Ovary (tissue), 10 donors: ENCODE measurements at places on chromosomes 4 and X. TPM values are rescaled to one million over a fixed set of nuclear protein-coding genes. Genes with fewer than 3 reads are reported as not detected.

CHIC1 gene
- total RNA-seq: 12.9 TPM

GRCh38 chr4:88812420-88812819 lies 114.8 kb upstream of the NAP1L5 start:
- peaks cover 9% of the 10 kb centered on the region for H3K4me1 ChIP-seq
- no peak for DNase-seq
- H3K4me3 ChIP-seq: no peak overlapping the region

DNA sequence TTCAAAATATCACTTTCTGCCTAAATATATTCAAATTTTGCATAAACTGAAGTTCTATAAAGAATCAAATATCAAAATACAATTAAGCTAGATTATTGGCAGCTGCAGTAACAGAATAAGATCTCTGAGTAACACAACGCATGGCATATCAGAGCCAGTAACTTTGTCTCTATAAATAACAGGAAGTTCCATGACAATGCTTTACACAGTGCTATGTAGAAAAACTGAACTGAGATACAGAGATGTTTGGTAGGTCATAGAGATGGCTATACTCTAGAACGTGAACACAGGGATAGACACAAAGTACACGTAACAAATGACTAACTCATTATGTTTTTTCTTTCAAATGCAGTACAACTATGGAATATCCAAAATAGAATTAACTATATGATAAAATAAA lies 18.2 kb downstream of the UBE2D3 start:
- H3K27ac ChIP-seq: no peak overlapping the region
- DNase-seq: no peak
- peaks cover 8% of the 10 kb centered on the region for H3K4me1 ChIP-seq
- no peaks in the 10 kb centered on the region for H3K27me3 ChIP-seq
- H3K36me3 ChIP-seq: no peaks in the 10 kb centered on the region

DNA sequence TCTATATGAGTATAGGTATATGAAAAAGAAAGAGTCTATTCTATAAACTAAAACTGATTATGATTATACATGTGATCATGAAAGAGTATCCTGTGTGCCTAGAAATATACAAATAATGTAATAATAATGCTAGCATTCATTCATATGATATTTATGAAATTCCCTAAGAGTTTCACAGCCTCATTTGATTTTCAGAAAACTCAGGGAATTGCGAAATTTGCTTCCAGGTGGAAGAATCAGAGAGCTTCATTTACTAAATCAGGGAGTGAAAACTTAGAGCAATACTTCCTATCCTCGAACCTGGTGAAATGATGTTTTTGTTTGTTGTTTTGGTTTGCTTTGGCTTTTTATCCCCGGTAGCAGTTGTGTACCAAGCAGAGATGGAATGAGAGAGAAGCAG lies 1105.7 kb upstream of the SLIT2 start:
- no peaks in the 10 kb centered on the region for H3K27me3 ChIP-seq
- no peak overlapping the region for H3K4me3 ChIP-seq
- no peaks in the 10 kb centered on the region for H3K36me3 ChIP-seq

DNA sequence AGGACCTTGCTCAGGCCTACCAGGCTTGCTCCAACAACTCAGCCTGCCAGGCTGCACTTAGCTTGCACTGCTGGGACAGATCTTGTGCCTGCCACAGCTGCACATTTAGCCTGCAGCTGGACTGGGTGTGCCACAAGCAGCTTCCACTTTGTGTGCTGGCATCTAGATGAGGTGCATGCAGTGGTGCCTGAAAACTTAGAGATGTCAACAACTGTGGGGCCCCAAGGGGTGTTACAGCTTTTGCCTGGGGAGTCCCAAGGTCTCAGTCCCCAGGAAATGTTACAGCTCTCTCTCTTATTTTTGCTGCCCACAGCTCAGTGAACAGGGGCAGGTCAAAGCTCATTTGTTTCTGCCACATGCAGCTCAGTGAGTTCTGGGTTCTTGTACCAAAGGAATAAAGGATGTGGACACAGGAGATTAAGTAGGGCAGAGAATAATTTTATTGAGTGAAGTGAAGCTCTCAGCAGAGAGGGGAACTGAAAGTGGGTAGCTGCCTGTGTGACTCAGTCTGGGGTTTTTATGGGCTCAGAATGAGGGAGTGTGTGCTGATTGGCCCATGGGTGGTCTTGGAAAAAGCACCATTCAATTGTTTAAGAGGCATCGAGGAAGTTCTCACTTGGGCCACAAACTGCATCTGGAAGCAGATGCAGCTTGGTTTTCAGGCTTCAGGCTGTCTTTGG lies 828.3 kb downstream of the TECRL start:
- no peak overlapping the region for H3K4me3 ChIP-seq
- DNase-seq: no peak
- H3K4me1 ChIP-seq: no peaks in the 10 kb centered on the region
- H3K36me3 ChIP-seq: no peaks in the 10 kb centered on the region
- H3K27ac ChIP-seq: no peak overlapping the region
- no peaks in the 10 kb centered on the region for H3K27me3 ChIP-seq

DNA sequence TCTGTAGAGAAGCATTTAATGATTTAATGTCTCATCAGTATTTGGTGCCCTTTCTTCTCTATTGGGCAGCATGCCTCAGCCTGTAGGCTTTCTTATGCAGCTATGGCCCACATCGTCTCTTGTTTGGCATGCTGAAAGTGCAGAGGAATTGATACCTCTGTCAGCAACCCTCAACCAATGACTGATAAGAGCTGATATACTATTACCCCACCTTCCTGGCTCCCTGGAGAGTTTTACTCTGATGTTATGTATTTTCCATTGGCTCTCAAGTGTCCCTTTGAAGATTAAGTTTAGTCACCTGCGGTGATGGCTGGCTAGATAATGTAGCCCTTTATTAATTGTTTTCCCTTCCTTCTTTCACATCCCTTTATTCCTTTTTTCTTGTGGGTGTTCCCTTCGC lies 41.2 kb upstream of the PDHA2 start:
- H3K4me3 ChIP-seq: no peak overlapping the region
- H3K36me3 ChIP-seq: no peaks in the 10 kb centered on the region
- no peaks in the 10 kb centered on the region for H3K4me1 ChIP-seq
- no peak overlapping the region for H3K27ac ChIP-seq
- DNase-seq: no peak

- H3K4me3 ChIP-seq: no peak overlapping the region
- no peaks in the 10 kb centered on the region for H3K27me3 ChIP-seq
- no peaks in the 10 kb centered on the region for H3K4me1 ChIP-seq
- no peak for DNase-seq
Observed at GRCh38 chrX:39869846-39870601, 227.7 kb downstream of the BCOR start.
